ENCODE measurements at places on chromosomes 2 and 18.
A peak's percentile ranks its signal among the peaks of the same experiment; 100 is the strongest.

- peak; percentile 84 for DNase-seq
These were observed 368.4 kb downstream of the MTX2 start for GRCh38 chr2:176637486-176638166.

GRCh38 chr2:152544638-152545037 lies 172.6 kb downstream of the PRPF40A start:
- no peak for DNase-seq

DNA sequence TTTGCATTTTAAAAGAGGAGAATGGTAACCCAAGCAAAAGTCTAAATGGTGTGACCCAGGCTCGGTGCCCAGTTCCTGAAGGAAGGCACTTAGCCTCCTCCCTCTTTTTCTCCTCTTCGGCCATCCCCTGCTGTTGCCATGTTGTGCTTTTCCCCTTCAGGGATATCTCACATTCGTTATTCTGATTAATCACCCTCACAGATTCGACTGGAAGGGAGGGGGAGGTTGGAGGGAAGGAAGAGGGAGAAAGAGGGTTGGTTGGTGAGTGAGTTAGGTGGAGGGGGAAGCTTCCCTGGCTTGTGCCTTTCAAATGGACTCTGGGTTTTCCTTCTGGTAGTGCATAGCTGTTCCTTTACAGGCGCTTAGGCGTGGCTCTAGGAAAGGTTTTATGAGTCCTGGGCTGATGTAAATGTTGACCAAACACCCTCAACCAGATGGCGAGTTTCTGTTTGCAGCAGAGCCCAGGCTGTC lies 39.0 kb upstream of the LYPD6B start:
- no peak for DNase-seq

DNA sequence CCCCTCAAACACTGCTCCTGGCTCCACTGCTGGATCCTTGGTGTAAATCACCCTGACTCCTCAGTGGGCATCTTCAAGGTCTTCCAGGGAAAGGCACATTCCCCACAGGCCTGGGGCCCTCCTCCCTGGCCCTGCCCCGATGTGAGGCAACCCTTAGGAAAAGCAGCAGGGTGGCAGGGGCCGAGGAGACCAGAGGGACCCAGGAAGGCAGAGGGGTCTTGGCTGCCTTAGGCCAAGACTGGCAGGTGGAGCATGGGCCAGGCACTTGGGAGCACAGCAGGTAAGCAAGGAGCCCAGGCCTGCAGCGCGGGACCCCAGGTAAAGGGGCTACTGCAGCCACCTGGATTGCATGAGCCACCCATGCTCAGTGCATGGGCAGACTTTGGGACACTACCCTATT lies 96.9 kb downstream of the GYPC start:
- no peak for DNase-seq

DNA sequence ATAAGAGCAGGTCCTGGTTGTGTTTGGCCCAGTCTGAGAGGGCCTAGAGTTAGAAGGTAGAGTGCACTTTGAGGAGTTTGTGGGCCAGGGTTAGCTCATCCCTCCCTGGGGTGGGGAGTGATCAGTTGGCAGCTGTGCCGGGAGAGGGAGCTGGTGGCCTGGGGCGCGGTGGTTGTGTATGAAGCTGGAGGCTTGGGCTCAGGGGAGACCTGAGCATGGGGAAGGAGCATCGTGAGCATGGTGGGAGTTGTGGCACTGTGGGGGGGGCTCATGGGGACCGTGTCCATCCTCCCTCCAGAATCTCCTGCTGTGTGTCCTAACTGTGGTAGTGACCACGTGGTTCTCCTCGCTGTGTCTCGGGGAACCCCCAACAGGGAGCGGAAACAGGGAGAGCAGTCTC lies 13.6 kb downstream of the STK11IP start:
- DNase-seq: no peak

- no peak for DNase-seq
These were observed 69.8 kb downstream of the NFATC1 start for GRCh38 chr18:79465392-79465991.

DNA sequence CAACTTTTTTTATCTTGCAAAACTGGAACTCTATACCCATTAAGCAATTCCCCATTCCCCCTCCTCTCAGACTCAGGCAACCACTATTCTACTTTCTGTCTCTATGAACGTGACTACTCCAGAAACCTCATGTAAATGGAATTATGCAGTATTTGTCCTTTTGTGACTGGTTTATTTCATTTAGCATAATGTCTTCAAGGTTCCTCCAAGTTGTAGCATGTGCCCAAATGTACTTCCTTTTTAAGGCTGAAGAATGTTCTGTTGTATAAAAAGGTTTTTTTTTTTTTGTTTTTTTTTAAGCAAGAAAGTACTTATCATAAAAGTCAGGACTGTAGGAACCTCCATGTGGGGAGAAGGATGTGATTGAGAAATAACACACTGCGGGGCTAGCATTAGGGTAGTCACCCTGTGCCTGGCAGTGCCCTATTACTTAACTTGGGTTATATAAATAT lies 262.9 kb upstream of the FBXO11 start:
- no peak for DNase-seq

GRCh38 chr2:68766376-68766845 lies 31.8 kb downstream of the ARHGAP25 start:
- no peak for DNase-seq

GRCh38 chr2:24241528-24241927 lies 66.7 kb downstream of the FAM228A start:
- no peak for DNase-seq

DNA sequence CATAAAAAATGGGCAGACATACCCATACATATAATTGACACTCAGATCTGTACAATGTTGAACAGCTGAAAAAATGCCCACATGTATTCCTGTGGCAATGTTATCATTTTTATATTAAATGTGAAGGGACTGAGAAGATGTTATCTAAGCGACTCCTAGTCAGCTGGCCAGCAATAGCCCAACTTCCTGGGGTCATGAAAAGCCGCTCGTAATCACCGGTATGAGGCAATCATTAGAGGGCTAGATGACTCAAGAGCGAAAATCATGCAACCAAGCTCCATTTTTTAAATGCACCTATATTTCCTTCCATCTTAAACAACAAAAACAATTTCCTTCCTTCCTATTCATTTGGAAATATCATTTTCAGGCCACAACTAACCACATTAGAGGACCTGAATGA lies 274.6 kb upstream of the CCDC68 start:
- DNase-seq: peak; percentile 86

DNA sequence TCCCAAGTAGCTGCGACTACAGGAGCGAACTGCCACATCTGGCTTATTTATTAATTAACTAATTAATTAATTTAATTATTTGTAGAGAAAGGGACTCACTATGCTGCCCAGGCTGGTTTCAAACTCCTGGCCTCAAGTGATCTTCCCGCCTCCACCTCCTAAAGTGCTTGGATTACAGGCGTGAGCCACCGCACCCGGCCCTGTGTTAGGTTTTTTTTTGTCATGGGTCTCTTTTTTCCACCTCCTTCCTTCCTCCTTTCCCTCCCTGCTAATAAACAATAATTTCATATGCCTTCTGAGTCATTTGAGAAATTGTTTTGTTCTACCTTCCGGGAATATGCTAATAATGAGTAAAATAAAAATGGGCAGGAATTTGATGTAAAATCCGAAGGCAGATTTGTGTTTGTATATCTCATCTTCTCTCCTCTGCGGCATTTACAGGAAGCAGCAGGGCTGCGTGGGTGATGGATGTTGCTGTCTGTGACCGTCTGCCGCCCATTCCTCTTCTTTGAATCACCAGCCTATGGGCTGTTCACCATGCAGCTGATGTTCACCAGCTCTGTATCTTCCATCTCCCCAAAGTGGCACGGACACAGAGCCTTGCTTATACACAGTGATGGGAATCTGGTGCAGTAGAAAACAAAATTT lies 89.9 kb downstream of the ACSL3 start:
- DNase-seq: peak; percentile 92

DNA sequence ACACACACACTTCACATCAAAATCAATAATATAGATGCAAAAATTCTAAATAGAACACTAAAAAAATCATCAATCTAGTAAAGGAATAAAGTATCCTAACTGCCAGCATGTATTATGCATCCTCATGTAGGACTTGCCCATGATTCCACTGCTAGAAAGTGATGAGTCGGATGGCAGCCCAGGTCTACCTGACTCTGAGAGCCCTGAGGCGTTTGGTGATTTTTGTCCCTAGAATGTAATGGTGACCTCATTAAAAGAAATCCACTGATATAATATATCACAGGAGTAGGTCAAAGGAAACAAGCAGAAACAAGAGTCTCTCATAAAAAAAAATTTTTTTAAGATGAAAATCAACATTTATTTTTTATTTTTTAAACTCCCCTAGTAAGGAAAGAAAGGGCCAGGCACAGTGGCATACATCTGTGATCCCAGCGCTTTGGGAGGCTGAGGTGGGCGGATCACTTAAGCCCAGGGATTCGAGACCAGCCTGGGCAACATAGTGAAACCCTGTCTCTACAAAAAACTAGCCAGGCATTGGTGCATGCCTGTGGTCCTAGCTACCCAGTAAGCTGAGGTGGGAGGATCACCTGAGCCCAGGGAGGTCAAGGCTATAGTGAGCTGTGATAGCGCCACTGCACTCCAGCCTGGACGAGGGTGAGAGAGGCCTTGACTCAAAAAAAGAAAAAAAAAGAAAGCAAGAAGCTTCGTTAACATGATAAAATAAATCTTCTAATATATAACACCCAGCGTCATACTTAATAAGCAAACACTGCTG lies 24.4 kb upstream of the ACTG2 start:
- peak; percentile 37 for DNase-seq

GRCh38 chr18:13543811-13544732 lies 182.3 kb downstream of the FAM210A start:
- DNase-seq: no peak

DNA sequence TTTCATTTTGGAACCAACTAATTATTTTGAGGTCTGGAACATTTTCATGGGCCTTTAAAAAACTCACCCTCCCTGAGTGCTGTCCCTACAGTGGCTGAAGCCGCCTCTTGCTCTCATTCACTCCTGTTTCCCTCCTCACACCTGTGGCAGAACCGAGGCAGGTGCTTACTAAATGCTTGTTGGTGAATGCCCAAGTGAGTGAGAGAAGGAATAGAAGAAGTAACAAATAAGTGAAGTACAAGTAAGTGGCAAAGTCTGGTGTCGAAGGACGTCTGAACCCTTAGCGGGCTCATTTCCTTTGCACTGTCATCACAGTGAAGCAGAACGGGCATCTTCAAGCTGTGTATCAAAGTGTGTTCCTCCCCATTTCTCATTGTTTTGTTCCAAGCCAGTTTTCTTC lies 135.2 kb downstream of the RHBDD1 start:
- no peak for DNase-seq

- DNase-seq: no peak
These were observed 18.7 kb upstream of the NEMP2 start for GRCh38 chr2:190553254-190553653.

DNA sequence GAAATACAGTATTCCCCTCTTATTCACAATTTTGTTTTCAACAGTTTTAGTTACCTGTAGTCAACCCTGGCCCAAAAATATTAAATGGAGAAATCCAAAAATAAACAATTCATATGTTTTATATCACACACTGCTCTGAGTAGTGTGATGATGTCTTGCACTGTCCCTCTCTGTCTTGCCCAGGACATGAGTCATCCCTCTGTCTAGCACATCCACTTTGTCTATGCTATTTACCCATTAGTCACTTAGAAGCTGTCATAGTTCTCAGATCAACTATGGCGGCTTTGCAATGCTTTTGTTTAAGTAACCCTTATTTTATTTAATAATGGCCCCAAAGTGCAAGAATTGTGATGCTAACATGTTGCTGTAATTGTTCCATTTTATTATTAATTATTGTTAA lies 380.6 kb upstream of the REG3G start:
- no peak for DNase-seq

DNA sequence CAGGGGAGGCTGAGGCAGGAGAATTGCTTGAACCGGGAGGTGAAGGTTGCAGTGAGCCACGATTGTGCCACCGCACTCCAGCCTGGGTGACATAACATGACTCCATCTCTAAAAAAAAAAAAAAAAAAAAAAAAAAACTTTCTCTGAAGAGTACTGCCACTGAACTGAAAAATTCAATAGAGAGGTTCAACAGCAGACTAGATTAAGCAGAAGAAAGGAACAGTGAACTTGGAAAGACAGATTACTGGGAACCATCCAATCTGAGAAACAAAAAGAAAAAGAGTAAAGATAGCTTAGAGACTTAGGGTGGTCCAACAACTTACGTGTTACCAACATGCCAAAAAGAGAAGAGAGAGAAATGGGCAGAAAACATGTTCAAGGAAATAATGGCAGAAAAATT lies 138.8 kb downstream of the EML6 start:
- DNase-seq: no peak

DNA sequence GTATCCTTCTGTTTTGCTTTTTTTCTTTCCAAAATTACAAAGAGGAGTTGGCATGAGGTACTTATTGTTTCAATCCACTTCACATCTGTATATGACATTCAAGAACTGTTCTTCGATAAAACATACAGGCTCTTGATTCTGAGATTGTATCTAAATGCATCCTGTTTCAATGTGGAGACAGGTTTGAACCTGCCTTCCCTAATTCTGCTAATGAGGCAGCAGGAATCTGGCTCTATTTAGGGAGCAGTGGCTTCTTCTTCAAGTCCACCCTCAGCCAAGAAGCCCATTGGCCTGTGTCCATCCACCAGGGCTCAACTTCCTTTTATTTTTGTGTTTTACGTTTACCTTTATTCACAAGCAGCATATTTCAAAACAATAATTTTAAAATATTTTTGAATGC lies 84.8 kb upstream of the PIK3C3 start:
- DNase-seq: no peak

- peak; percentile 86 for DNase-seq
These were observed 1.7 kb upstream of the SMAD7 start for GRCh38 chr18:48952287-48953103.

DNA sequence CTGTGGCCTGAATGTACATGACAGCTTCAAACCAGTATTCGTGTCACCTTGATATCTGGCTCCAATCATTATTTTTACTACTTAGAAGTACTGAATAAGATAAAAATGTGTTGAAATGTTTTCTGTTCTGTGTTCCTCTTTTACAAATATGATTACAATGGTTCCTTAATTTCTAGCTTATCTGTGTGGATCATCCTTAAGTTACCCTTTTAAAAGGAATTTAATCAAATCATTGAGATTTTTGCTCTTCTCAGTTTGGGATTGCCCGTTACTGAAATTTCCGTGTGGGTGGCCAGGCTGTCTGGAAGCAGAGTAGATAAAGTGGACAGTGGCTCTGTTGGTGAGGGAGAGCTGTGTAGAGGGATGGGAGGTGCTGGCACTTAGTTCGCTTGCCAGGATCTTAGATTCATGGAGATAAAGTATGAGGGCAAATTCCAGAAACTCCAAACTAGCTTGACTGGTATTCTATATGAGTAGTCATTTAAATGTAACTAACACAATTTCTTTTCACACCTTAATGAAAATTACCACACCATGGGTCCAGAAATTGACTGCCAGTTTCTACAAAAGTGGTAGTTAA lies 27.4 kb upstream of the SAG start:
- DNase-seq: no peak

DNA sequence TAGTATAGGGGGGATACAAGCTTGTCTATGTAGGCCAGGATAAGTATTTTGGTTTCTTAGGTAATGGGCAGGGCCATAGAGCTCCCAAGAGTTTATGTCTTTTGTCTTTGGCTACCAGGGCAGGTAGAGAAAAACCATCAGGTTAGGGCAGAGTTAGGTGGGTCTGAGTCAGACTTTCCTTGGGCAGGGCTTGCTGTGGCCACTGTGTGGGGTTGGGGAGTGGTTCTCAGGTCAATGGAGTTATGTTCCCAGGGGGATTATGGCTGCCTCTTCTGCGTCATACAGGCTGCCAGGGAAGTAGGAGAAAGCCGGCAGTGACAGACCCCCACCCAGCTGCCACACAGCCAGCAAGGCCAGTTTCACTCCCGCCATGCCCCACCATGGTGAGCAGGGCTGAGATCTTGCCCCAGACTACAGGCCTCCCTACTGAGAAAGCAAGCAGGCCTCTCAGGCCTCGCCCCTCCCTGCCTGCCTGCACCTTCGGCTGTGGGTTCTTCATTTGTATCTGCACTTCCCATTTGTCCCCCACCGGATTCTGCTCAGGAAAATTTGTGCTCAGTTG lies 55.5 kb downstream of the RPIA start:
- DNase-seq: no peak
